A549 (cell line): ENCODE measurements at places on chromosomes 7 and 10.

DNA sequence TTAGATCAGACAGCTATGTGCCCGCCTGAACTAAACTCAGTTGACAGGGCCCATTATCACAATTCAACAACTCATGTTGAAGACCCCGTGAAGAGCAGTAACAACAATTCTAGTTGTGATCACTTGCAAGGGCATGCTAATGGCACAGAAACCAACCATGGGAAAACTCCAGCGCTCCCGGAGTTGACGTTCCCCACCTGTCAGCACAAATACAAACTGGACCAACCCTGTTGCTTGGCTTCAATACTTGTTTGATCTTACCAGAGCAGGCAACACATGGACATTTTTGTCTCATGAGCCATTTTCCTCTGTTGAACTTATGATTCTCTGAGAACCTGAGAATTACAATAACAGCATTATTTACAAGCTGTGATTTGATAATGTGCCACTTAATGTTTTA, 119.0 kb upstream of the LANCL2 start:
- no peak for DNase-seq

GRCh38 chr7:18890134-18890533, 227.3 kb downstream of the TWIST1 start:
- DNase-seq = no peak

GRCh38 chr10:125265579-125265955, 105.2 kb upstream of the CTBP2 start:
- DNase-seq = no peak

DNA sequence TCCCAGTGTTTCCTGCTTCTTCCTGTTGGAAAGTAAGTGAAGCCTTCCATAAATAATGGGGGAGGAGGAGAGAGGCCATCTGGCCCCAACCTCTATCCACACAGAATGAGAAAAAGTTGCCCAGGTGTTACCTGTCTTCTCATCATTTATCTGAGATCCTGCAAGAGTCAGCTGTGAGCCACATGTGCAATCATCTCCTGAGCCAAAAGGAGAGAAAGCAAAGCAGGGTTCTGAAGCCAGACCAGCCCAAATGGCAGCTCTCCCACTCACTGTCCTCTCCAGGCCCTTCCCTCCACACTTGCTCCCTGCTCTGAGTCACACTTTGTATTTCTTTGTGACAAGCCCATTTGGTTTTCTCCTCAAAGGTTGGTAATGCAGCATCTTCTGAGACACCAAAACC, 65.9 kb downstream of the FAM204A start:
- no peak for DNase-seq

GRCh38 chr7:147279514-147279913, 1162.9 kb downstream of the CNTNAP2 start:
- no peak for DNase-seq
